A549 (cell line): ENCODE measurements at places on chromosomes 2 and 18.

DNA sequence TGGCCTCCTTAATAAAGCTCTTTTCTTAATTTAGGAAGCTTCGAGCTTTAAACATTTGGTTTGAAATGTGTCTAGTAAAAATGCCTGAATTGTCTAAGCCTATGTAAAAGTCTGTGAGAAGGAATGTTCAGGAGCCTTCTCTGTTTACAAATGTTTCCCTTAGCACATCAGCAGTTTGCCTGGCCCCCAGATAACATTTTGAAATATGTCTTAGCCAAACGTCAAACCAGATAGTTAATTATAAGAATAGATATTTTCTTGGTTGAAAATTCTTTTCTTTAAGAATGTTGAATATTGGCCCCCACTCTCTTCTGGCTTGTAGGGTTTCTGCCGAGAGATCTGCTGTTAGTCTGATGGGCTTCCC, 498.6 kb downstream of the CCDC85A start:
- DNase-seq = no peak

GRCh38 chr2:187541086-187542085, 12.8 kb downstream of the TFPI start:
- peak; percentile 96 for DNase-seq

GRCh38 chr2:118699447-118700175, 147.8 kb downstream of the EN1 start:
- no peak for DNase-seq

DNA sequence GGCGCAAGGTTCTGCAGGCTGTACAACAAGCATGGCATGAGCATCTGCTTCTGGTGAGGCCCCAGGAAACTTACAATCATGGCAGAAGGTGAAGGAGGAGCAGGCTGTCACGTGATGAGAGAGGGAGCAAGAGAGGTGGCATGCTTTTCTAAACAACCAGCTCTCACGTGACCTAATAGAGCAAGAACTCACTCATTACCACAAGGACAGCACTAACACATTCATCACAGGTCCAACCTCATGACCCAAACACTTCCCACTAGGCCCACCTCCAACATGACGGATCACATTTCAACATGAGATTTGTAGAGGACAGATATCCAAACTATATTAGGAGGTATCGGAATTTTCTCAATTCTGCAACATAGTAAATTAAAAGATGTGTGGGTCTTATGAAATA, 108.8 kb upstream of the DLX2 start:
- DNase-seq = no peak

DNA sequence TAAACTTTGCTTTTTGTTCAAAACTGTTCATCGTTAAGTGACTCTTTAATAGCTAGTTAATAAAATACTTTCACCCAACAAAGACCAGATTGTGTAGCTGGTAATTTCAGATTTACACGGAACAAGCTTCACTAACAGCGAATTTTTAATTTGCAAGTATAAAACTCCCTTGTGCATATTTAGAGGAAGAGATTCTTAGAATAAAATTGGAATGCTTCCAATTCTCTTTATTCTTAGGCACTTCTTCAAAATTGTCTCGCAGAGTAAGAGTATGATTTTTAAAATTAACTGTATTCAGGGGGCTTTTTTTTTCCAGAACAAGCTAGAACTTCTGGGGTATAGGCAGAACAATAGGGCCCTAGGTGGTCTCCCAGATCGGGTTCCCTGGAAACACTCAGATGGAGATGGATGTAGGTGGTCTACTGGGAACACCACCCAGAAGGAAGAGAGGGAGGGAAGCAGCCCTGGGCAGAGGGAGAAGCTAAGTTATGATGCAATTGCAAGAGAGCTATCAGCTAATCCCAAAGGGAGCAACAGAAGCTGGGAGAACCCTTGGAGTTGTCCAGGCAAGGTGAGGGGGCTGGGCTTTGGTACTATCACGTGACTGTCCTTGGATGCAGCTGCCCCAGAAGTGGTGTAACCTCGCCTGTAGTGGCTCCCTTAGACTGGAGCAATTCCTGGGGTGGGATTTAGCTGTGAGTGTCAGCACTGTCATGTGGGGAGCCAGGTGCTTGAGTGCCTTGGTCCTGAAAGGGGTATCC, 151.7 kb upstream of the ASB18 start:
- no peak for DNase-seq

DNA sequence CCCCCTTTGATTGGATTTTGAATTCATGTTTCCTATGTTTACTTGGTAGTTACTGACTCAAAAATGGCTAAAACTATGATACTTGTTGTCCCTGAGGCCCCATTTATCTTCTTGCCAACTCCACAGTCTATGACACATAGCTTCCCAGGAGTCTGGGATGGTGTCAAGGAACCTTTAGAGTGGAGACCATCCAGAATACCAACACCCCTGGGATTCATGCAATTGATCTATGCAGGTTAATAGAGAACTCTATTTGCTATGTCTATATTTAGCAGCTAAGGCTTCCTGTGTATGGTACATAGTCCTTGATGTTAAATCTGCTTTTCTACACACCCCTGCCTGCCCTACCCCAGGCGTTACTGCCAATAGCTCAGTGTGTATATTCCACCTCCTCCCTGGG, 218.5 kb upstream of the HDAC4 start:
- no peak for DNase-seq

DNA sequence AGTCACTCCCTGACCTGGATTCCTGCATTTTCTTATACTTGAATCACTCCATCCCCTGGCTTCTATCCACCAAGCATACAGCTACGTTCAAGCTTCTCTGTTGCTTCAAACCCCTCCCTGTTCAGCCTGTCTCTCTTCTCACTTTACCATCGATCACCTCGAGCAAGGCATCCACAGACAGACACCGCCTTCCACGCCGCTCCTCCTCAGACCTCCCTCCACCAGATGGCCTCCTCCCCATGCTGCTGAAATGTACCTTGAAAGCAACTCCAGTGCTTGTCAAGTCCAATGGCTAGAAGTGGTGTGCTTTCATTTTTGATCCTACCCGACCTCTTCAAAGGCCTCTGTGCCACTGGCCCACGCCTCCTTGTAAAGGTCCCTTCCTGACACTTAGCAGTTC, 131.3 kb upstream of the ACAA2 start:
- DNase-seq = peak; percentile 10

DNA sequence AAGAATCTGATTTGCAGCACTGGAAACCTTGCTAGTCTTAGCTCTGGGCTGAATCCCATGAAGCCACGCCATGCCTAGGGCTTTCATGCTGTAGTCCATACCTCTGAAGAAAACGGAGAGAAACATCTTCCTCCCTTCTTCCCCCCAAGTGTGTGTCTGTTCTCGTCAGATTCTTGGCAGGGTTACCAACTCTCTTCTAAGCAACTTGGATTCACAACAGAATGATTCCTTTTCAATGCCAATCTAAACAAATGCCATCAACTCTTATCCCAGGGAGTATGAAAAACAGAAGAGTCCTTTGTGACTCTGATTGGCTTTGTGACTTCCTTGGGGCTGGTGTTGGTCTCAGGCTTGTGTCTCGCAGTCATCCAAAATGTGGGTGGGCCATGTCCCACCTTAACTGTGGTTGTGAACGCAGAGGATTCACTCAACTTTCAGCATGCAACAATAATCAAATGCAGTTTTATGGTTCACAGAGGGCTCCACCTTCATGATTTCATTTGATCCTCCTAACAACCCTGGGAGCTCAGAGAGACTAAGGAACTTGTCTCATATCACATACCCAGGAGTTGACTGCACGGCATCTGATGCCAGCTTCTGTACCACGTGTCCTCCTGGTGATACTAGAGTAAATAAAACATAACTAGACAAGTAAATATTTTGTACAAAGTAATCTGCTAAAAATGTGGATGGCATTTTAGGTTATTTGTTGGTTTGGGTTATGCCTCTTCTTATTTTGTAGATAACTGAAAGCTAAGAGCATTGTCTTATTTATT, 186.0 kb upstream of the TNP1 start:
- no peak for DNase-seq

GRCh38 chr18:76432274-76432755, 62.7 kb downstream of the ZNF516 start:
- DNase-seq = no peak

GRCh38 chr18:64982414-64983055, 768.3 kb upstream of the CDH7 start:
- no peak for DNase-seq

GRCh38 chr2:85390941-85391669, 19.1 kb downstream of the CAPG start:
- DNase-seq = peak; percentile 85

GRCh38 chr2:37614061-37614738, 57.2 kb downstream of the CDC42EP3 start:
- DNase-seq = no peak

GRCh38 chr18:35178260-35178659, 62.6 kb upstream of the ZNF397 start:
- no peak for DNase-seq
